Heart right ventricle (tissue), 16 donors: ENCODE measurements at places on chromosomes 5 and 9.

DNA sequence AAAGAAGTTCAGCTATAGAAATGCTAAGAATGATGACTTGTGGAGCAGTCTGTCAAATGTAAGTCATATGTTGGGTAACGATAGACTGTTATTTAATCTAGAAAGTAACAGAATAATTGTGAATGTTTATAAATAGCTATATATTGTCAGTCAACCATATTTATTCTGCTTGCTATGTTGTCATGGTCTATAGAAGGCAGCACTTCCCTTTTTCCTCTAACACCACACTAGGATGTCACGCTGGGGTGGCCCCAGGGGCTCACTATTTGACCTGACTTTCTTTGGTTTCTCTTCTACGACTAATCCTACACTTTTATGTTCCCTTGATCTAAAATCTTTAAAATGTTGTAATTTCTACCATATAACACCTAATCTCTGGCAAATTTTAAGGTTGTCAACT, 20.5 kb downstream of the ERAP2 start:
- DNase-seq: no peak

GRCh38 chr5:179146277-179146676, 86.1 kb downstream of the ZNF354C start:
- no peak for DNase-seq

GRCh38 chr5:157292599-157292998, 26.7 kb downstream of the CYFIP2 start:
- DNase-seq: no peak

- DNase-seq: no peak
Measured at GRCh38 chr9:132183134-132183533, 21.3 kb downstream of the NTNG2 start.

- no peak for DNase-seq
Measured at GRCh38 chr5:142807372-142807911, 37.3 kb downstream of the ARHGAP26 start.

DNA sequence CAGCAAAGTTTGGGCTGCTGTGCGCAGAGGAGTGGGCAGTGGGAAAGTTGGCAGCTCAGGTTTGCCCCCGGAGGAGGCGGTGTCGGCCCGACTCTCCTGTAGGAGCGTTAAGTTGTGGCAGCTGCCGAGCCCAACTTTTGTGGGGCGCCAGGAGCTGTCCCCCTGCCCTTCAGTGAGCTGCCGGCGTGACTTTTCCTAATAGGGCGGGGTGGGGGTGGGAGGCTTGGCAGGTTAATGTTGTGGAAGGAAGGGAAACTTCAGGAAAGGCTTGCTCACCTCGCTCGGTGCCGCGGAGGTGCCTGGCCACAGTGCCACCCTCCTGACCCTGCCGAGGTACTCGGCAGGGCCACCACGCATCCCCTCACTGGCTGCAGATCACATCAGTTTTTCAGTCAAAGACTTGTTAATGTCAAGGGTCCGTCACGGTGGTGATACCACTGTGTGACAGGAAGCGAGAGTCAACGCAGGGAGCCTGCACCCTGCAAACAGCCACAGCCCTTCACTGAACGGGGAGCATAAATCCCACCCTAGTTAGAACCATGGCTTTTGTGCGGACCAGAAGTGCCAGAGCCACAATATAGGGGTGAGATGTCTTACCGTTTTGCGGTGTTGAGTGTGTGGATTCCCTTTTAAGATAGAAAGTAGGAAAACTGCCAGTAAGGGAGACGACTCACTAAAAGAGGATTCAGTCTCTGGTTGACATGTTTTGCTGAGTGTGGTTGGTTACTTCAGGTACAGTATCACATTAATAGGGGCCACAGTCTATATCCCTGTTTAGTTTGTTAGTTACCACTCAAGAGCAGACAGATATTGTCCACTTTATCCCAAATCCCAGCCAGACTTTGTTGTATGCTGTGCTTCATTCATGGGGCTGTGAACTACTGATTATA, 796 bp downstream of the LNPEP start:
- DNase-seq: peak; percentile 37

GRCh38 chr5:26482076-26482809, 556.1 kb downstream of the CDH9 start:
- DNase-seq: no peak

- DNase-seq: no peak
Measured at GRCh38 chr9:93212409-93212808, 28.5 kb downstream of the WNK2 start.

GRCh38 chr5:160486573-160486972, 64.9 kb downstream of the PTTG1 start:
- no peak for DNase-seq

- no peak for DNase-seq
Measured at GRCh38 chr5:145979270-145980223, 43.2 kb downstream of the SH3RF2 start.

GRCh38 chr5:141793403-141793802, 84.8 kb downstream of the PCDH1 start:
- DNase-seq: no peak

DNA sequence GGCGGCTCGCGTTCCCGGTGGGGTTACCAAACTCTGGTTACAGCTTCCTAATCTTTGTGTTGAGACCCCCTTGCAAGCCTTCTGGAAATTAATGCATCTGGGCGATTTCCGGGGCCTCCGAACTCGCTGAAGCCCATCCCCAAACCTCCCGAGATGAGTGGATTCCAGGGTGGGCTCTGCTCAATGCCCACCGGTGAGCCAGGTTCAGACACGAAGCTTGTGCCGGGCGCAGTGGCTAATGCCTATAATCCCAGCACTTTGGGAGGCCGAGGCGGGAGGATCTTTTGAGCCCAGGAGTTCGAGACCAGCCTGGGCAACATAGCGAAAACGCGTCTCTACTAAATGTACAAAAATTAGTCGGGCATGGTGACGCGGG, 356 bp upstream of the HACD4 start:
- no peak for DNase-seq

GRCh38 chr9:24451346-24451745, 94.4 kb downstream of the IZUMO3 start:
- DNase-seq: no peak

DNA sequence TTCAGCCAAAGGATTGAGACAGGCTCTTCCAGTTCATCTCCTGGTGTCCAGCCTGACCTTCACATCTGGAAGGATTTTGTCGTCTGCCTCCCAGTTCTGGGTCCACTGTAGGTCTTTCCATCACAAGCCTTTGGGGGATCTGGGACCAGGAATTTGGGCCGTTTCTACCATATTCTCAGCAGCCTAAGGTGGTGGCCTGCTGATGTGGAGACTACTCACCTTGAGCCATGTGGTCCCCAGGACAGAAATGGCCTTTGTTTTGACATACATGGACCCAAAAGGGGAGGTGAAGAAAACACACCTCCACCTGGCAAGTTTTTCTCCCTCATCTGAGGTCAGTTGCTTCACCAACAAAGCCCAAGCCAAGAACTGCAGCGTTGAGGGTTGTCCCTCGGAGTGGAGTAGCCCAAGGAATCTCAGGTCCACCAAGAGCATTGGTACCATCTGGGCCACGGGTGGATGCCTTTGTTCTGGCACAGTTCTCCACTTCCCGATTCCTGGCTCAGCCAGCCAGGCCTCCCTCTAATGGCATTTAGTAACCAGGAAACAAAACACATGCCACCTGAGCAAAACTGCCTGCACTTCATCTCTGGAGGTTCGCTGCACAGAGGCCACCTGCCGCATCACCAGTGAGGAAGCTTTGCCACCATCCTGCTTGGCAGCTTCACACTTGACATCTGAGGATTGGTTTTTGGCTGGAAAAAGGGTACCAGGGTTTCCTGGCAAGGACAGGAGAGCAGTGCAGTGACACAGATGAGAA, 24.7 kb downstream of the AMBP start:
- no peak for DNase-seq

DNA sequence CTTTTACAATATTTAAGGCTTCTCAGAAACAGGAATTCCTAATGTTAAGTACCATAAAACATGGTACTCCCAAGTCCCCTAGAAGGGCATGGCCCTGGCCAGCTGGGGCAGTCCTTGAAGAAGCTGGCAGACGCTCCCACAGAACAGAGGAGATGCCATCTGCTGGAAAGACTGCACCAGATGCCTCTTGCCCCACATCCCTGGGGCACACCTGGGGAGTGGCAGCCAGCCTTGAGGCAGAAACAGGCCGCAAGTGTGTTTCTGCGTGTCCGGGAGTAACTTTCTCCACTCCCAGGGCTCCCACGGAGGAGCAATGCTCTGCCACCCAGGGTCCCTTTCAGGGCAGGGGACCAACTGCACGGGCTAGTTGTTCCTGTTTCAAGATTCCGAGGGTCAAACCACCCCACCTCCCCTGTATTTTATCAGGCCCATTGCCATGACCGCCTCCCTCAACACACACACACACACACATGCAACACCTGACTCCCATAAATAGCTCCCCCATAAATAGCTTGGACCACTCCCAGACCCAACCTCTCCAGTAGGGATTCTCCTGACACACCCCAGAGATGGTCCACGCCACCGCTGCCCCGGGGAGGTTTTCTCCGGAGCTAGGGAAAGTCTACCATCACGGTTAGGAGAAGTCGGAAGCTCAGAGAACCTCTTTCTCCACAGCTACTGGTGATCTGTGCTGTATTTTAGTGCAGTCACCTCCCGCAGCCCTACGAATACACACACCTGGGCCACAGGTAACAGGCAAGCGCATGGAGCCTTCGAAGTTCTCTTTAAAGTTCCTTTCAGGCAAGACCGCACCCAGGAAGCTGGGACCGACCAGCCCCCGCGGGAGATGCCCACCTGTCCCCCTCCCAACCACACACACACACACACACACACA, 1.5 kb downstream of the SPOCK1 start:
- no peak for DNase-seq

DNA sequence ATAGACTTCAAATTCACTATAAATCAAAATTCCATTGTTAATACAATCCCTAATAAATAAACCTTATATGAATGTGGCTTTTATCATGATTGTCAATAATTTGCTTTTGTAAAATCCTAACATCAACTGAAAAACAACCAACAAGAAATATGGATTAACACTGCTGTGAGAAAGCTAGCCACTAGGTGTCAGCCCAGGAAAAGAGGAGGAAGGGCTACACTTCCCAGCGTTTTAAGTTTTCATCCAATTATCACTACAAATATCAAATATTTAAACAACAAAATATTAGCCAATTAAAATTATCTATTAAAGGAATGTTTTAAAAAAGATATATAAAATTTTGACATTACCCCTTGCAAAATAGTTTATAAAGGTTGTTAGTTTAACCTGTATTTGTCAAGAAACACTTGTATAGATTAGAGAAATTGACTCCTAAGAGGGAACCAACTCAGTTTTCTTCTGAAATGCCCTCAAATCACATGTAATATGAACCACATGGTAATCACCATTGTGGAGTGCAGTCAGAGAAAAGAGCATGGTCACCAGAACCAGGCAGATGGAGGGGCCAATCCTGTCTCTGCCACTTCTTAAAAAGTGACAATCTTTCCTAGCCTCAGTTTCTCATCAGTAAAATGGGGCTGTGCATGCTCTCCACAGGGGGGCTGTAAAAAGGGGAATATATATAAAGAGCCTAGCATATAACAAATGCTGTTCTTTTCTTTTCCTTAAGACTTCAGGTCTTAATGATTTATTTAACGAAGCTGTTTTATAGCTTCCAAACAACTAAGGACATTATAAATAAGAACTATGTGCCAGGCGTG, 188.2 kb downstream of the CRB2 start:
- no peak for DNase-seq

DNA sequence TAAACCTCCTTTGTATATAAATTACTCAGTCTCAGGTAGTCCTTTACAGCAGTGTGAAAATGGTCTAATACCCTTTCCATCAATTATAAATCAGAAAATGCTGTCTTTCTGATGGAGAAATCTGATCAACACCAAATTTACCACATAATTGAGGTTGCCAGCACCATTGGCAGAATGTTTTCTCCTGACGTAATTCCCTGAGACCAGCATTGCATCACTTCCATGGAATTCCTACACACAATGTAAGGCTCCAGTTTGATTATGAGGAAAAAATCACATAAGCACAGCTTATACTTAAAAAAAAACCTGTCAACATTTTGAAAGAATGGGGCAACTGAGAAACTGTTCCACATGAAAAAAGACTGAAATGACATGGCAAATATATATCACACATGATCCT, 618.7 kb upstream of the CDH6 start:
- DNase-seq: no peak

GRCh38 chr9:74742792-74743730, 144.7 kb downstream of the TRPM6 start:
- no peak for DNase-seq

- DNase-seq: no peak
Measured at GRCh38 chr5:101288633-101289032, 385.6 kb upstream of the ST8SIA4 start.

DNA sequence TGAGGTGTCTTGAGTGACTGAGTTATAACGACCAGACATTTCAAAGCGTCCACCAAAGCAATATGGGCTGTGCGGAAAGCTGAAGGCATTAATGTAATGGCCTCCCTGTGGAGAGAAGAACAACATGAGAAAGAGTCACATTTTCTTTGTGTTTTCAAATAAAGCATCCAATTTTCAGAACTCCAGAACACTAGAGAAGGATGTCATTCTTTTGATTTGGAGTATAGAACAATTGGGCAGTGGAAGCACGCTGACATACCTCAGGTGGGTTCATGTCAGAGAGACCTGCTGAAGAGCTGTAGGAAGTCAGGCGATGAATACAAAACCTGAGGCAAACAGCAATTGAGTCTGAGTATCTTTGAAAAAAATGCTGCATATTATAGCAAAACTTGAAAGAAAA, 556.5 kb downstream of the GABRG2 start:
- DNase-seq: no peak

GRCh38 chr9:108568093-108568492, 287.7 kb downstream of the ACTL7B start:
- DNase-seq: no peak

GRCh38 chr5:59001154-59001553, 418.3 kb downstream of the RAB3C start:
- DNase-seq: no peak

GRCh38 chr5:79107020-79107796, 4.4 kb upstream of the BHMT start:
- no peak for DNase-seq

DNA sequence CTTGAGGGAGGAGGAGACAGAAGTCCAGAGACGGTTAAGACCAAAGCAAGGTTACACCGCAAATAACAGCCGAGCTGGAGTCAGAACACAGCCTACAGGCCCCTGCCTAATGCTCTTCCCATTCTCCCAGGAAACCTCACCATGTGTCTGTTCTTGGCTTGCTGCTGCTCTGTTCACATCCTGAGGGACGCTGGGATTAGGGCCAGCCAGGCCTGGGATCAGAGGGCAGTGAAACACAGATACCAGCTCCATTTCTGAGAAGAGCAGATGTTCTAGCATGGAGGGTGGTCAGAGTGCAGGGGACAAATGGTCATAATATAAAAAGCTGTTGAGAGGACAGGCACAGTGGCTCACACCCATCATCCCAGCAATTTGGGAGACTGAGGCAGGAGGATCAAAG, 124.8 kb upstream of the LARP1 start:
- DNase-seq: no peak

DNA sequence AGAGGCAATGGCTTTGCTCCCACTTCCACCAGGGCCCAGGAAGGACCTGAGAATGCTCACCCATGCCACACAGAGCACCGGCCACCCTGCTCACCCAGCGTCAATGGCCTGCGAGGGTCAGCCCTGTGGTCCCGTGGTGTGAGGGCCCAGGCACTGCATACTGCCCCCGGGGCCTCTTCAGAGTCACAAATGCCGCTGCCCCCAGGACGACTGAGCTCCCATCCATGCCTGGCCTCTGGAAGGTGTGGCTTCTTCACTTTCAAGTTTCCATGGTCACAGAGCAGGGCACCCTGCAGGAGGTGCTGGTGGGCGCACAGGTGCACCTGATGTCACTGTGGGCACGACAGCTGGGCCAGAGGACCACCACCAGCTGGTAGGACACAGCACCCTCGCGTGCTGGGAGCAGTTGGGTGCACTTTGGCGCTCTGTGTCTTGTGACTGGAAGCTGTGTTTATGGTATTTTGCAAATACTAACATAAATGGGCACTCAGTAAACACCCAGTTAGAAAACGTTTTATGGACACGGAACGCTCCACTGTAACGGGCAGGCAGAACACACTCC, 12.5 kb upstream of the ZDHHC11 start:
- DNase-seq: no peak
